ENCODE measurements at places on chromosomes 16 and 17.

GRCh38 chr17:43854498-43854897 is 7.5 kb downstream of the CD300LG start:
- DNase-seq, result no peak

DNA sequence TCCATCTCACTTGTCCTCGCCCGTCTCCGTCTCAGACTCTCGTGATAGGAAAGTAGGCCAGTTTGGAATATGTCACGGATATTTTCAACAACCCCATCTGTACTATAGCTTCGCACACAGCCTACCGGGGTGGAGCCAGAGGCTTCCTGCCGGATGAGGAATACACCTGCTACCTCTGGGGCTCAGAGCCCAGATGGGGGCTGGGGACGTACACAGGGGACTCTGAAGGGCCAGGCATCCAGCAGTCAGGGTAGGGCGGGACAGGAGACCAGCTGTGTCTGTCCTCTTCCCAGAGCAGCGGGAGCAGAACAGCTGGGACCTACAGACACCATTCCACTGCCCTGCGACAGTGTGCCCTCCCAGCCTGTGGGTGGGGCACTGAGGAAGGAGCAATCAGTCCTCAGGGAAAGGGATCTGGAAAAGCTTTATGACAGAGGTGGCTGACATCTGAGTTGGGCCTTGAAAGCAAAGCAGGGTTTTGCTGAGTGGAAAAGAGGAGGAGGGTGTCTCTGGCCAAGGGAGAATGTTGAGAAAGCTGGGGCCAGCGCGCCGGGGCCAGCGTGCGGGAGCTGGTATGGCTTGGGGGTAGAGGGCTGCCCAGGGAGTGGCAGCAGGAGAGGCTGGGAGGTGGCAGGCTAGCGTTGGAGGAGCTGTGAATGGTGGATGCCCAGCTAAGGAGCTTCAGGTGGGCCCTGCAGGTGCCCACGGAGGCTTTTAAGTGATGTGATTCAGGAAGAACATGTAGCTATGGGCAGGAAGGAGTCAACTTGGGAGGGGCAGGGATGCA is 11.5 kb upstream of the SRCIN1 start:
- DNase-seq, result no peak

- no peak for DNase-seq
Measured at GRCh38 chr16:17519101-17519955, 48.6 kb upstream of the XYLT1 start.

GRCh38 chr16:79083508-79084299 is 516.8 kb downstream of the MAF start:
- no peak for DNase-seq

- DNase-seq, result no peak
Measured at GRCh38 chr16:85629326-85629725, 16.2 kb downstream of the GSE1 start.

GRCh38 chr16:85151603-85152413 is 39.5 kb upstream of the CIBAR2 start:
- no peak for DNase-seq

GRCh38 chr16:19601083-19601976 is 45.8 kb downstream of the VPS35L start:
- DNase-seq, result peak; percentile 53

- no peak for DNase-seq
Measured at GRCh38 chr17:10727192-10727591, 2.6 kb downstream of the TMEM220 start.

DNA sequence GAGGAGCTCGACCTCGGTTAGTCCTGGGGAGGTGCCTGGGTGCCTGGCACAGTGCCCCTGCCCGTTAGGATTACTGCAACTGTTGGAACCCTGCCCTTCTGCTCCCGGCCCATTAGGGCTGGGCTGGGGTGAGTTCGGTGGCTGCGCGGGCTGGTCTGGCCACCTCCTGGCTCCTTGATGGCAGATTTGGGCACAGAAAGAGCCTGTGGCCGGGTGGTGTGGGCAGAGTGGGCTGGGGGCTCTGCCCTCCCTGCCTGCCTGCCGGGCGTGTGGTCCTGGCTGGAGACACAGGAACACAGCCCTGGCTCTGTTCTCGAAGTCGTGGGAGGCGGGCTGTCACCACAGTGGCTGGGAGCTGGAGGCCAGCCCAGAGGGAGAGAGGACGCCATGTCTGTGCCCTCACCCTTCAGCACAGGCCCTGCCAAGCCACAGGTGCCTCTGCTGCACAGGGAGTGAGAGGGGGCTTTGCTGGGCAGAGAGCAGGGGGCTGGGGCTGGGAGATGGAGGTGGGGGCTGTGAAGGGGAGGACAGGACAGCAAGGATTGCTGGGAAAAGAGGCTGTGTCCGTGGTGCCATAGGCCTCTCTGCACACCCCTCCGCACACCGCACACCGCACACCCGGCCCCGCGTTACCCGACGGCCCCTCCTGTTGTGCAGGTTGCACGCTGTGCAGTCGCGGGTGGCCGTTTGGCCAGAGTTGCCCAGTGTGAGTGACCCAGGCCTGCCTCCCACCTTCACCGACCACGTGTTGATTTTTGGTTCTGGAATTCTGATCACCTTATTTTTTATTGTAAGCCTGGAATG is 236.6 kb upstream of the GSE1 start:
- DNase-seq, result no peak

DNA sequence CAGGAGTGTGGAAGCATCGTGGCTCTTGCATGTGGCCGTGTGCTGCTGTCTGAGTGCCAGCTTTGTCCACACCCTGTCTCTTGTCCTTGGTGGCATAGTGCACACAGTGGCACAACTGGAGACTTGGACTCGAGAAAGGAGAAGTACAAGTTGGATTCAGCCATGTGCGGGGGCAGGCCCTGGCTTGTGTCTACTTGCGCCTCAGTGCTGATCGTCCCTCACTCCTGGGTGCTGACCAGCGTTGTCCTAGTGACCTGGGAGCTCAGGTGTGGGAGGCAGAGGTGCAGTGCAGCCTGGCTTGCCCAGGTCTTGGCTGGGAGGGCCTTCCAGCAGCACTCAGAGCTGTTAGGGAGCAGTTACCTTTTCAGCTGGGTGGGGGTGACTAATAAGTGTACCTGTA is 20.6 kb downstream of the MPRIP start:
- DNase-seq, result no peak

DNA sequence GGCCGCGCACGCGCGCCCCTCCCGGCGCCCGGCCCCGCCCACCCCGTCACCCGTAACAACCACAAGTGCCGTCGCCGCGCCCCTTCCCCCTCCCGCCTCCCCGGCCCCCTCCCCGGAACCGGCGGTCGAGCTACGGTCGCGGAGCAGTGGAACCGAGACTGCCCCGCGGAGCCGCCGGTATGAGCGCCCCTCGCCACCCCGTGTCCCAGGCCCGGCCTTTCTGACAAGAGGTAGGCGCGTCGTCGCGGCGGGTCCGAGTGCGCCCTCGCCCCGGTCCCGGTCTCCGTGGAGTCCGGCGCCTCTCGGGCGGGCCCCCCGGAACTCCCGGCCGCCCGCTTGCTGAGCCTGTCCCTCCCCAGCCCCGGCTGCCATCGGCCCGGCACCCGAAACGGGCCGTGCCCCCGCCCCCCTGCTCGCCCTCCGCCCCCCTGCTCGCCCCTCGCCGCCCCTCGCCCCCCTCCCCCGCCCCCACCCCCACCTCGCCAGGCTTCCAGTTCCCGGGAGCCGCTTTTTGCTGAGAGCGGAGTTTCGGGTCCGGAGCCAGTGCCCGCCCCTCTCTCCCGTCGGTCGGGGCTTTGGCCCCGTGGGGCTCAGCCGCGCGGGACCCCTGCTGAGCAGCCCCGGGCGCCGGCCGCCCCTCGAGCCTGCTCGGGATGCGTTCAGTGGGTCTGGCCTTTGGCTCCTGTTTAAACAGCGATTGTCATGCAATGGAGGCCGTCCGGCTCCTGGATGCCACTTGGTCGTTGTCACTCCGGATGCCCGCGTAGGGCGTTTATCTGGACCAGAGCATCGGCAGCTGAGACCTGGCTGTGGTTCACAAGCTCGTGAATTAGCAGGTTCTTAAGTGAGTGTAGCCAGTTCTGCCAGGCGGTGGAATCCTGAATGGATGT is at the start of gene SEC14L1:
SEC14L1 (plus strand) TSS at position 92 of the 890 bp plus-strand sequence. CDS start 2,628 bp downstream, outside the sequence.
- peak; percentile 44 for DNase-seq

- DNase-seq, result no peak
Measured at GRCh38 chr17:78323826-78324390, 36.0 kb downstream of the SOCS3 start.

GRCh38 chr16:6483469-6484033 is 849.1 kb upstream of the RBFOX1 start:
- DNase-seq, result no peak

DNA sequence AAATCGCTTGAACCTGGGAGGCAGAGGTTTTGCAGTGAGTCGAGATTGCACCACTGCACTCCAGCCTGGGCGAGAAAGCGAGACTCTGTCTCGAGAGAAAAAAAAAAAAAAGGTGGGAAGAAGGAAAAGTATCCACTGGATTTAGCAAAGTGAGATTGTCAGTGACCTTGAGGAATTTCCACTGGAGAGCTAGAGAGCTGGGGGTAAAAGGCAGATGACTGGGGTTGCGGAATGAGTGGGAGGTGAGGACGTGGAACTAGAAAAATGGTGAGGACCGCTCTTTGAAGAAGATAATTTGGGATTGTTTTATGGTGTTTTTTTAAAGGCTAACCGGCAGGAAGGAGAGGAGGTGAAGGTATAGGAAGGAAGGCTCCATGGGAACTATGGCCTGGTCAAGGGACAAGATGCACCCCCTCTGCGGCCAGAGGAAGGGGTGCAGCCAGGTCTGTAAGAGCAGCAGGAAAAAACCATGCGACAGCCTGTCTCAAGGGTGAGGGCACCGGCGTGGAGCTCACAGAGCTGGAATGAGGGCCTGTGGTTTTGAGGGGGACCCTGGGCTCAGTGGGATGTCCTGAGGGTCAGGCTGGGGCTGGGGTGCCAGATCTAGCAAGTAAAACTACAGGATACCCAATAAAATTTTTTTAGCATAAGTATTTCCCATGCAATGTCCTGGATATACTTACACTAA is 694 bp upstream of the MLST8 start:
- DNase-seq, result no peak

DNA sequence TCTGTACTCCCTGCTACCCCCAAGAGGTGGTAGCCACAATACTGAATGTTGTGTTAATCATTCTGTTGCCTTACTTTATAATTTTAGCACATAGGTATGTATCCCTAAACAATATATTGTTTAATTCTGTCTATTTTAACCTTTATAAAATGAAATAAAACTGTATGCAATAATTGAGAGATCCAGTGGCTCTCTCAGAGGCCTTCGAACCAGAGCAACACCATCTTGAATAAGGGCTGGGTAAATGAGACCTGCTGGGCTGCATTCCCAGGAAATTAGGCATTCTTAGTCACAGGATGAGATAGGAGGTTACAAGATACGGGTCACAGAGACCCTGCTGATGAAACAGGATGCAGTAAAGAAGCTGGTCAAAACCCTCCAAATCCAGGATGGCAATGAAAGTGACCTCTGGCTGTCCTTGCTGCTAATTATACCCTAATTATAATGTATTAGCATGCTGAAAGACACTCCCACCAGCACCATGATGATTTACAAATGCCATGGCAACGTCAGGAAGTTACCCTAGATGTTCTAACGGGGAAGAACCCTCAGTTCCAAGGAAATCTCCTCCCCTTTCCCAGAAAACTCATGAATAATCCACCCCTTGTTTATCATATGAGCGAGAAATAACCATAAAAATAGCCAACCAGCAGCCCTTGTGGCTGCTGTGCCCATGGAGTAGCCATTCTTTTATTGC is 2.0 kb upstream of the CANT1 start:
- DNase-seq, result no peak

DNA sequence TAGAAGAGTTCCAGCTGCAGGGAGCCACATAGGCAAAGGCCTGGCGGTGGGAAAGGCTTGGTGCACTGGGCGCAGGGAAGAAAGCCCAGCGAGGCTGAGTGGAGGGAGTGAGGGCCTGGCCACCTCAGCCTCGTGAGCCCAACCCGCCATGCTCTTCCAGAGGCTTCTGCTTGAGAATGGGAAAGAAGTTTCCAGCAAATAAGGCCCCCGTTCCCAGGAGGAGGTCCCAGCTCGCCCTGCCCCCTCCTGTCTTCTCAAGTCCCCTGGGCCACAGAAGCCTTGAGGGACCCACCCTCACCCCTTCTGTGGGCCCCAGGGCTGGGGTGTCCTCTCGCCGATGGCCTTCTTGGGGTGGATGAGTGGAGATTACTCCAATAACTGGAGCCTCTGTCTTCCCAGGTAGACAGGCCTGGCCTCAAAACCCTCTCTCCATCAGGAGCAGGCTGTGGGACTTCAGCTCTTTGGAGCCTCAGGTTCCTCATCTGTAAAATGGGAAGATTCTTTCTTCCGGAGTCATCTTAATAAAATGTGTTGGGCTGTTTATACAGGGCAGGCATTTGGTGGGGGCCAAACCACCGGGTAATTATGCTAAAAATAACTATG is 933 bp upstream of the SNN start:
- no peak for DNase-seq

DNA sequence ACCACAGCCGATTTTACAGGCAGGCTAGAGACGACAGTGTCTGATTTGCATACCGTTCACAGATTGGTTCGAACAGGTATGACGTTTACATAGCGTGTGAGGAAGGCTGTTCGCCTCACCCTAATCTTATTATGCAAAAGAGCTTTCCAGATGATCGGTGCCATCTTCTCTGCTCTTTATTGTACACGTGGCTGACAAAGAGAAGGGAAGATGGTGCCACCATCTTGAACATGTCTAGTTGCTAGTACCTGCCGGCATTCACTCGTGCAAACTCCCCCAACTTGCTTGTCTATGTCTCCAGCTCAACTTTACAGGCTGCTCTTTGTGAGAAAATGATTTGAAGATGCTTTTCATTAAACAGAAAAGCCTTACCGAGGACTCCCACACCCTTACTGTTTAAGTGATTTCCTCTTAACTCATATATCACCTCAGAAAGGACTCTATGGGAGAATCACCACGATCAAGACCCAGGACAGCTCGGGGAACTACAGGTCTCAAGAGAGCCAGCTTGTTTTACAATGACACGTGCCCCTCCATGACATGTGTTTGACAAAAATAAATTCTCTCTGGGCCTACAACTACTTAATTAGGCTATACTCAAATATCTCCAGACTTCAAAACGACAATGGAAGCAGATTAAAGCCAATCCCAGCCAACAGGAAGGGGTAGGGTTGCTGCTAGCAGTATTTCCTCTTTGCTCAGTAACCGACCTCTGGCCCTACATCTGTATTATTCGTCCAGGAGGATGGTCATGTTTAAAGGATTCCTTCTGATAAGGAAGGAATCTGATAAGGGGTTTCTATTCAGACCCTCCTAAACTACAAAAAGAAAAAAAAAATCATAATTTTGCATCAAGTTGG is 480.6 kb downstream of the TMEM114 start:
- peak; percentile 20 for DNase-seq

- DNase-seq, result no peak
Measured at GRCh38 chr16:72985148-72985941, 62.6 kb downstream of the ZFHX3 start.
